ENCODE measurements at places on chromosomes 3 and 15. TPM values are rescaled to one million over a fixed set of nuclear protein-coding genes. Genes with fewer than 3 reads are reported as not detected.
A peak's percentile ranks its signal among the peaks of the same experiment; 100 is the strongest.

DNA sequence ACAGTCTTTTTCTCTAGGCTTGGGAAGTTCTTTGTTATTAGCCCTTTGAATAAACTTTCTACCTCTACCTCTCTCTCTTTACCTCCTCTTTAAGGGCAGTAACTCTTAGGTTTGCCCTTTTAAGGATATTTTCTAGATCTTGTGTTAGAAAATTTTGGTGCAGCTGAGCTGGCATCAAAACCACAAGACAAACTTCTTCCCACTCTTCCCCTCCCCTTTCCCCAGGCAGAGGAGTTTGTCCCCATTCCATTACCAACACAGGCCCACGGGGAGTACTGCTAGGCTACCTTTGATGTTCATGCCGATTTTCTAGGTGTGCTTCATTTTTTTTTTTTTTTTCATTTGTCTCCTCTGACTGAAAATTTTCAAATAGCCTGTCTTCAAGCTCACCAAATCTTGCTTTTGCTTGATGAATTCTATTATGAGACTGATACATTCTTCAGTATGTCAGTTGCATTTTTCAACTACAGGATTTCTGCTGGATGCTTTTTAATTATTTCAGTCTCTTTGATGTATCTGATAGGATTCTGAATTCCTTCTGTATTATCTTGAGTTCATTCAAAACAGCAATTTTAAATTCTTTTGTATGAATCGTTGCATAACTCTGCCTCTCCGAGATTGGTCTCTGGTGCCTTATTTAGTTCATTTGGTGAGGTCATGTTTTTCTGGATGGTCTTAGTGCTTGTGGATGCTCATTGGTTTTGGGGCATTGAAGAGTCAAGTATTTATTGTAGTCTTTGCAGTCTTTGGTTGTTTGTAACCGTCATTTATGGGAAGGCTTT, 112.0 kb downstream of the UBE2E2 start:
- no peak overlapping the region for H3K4me3 ChIP-seq
- H3K27me3 ChIP-seq = no peaks in the 10 kb centered on the region
- H3K4me1 ChIP-seq = no peaks in the 10 kb centered on the region
- DNase-seq = no peak
- no peak overlapping the region for H3K27ac ChIP-seq

DNA sequence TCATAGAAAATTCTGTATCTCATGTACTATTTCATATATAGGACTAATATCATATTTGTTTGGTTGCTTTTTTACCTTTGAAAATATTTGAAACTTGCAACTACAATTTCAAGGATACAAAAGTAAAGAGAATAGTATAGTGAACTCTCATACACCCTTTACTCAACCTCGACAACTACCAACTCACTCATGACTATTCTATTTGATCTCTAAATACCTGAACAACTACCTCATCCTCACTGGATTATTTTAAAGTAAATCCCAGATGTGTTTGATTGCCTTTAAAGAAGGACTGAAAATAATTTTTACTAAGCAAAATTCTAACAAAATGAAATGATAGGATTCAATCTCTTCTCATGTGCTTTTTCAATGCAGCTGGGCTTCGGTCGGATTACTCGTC, 12.1 kb downstream of the TMPRSS7 start:
- no peak for DNase-seq
- no peaks in the 10 kb centered on the region for H3K36me3 ChIP-seq
- H3K27ac ChIP-seq = no peak overlapping the region
- H3K27me3 ChIP-seq = no peaks in the 10 kb centered on the region
- no peak overlapping the region for H3K4me3 ChIP-seq

DNA sequence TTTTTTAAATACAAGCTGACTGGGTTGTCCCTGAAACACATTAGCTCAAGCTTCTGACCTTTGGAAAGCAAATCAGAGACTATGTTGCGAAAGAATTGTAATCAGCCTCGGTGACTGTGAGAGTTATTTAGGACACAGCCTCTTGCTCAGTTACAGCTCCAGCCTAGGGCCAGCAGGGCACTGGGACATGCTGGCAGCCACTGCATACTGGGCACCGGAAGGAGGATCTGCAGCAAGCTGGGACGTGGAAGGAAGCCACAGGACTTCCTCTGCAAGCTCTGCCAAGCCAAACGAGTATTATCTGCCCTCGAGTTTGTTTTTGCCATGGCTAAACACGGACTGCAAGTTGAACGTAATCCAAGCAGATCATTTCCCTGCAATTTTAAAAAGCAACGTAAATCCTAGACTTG, 24.4 kb upstream of the COPG1 start:
- H3K4me1 ChIP-seq = no peaks in the 10 kb centered on the region
- no peak overlapping the region for H3K4me3 ChIP-seq
- peak overlapping the region; percentile 79 for H3K27ac ChIP-seq
- H3K36me3 ChIP-seq = no peaks in the 10 kb centered on the region

GRCh38 chr3:196942915-196943277, 568 bp upstream of the NCBP2 start:
- H3K4me3 ChIP-seq = peak overlapping the region; percentile 100
- DNase-seq = peak; percentile 36
- no peaks in the 10 kb centered on the region for H3K36me3 ChIP-seq
- no peaks in the 10 kb centered on the region for H3K4me1 ChIP-seq
- H3K27ac ChIP-seq = peak overlapping the region; percentile 78

The TEX264 gene
- total RNA-seq = 26.5 TPM

The FBXO40 gene
- not detected for total RNA-seq

The CPN2 gene
- 173 TPM for total RNA-seq

The TMEM212 gene
- not detected for total RNA-seq

The TMEM158 gene
- total RNA-seq = 0.21 TPM

The RNF7 gene
- total RNA-seq = 41.1 TPM

Data from right lobe of liver (tissue), 6 donors.